ENCODE measurements at places on chromosomes 5 and 9.
A peak's percentile ranks its signal among the peaks of the same experiment; 100 is the strongest.

GRCh38 chr5:110590187-110590586 is 136.3 kb downstream of the TMEM232 start:
- DNase-seq, result no peak

GRCh38 chr9:105445203-105445881 is 2.5 kb upstream of the FSD1L start:
- DNase-seq, result no peak

- no peak for DNase-seq
These were observed 35.1 kb downstream of the CEMIP2 start for GRCh38 chr9:71733176-71733575.

DNA sequence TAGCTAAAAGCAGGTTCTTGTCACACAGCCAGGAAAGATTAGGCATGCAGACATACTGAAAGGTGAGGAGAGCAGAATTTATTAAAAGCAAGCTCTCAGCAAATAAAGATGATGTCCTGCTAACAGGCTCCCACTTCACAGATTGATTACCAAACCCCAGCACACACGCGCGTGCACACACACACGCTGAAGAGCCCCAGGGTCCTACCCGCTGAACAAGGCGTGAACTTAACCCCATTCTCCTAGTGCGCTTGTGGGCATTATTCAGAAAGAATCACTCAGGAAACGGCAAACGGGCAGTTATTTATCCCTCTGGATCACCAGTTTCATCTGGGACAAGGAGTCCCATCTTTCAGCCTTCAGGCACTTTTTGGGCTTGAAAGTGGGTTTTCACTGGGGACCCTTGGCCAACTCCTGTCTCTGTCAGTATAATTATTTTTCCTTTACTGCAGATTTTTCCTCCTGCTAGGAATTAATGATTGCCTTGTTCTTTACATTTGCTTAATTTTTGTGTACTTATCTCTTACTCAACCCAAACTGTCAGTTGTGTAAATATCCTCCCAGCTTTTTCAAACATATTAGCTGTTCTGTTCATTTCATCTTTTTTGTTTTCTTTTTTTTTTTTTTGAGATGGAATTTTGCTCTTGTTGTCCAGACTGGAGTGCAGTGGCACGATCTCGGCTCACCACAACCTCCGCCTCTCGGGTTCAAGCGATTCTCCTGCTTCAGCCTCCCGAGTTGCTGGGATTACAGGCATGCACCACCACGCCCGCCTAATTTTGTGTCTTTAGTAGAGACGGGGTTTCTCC is 92.6 kb downstream of the RIC1 start:
- DNase-seq, result no peak

DNA sequence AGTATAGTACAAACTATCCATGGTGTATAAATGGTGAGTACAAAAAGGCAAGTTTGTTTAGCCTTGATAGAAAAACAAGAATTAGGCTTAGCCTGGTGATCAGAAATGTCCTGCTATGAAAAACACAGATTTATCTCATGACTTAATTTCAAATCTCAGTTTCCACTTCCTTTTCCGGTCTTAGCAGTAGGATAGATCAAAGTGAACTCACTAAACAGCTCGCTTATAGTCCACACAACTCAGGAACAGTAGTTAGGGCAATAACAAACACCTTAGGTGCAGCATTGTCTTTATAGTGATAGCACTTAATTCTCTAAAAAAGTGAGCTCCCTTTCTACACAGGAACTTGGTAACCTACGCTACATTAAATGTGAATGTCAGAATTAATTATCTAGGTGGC is 11.4 kb downstream of the GOLGA1 start:
- no peak for DNase-seq

- no peak for DNase-seq
These were observed 46.6 kb upstream of the OLFM1 start for GRCh38 chr9:135040892-135041291.

- DNase-seq, result no peak
These were observed 152.1 kb downstream of the UNC13B start for GRCh38 chr9:35313916-35314315.

DNA sequence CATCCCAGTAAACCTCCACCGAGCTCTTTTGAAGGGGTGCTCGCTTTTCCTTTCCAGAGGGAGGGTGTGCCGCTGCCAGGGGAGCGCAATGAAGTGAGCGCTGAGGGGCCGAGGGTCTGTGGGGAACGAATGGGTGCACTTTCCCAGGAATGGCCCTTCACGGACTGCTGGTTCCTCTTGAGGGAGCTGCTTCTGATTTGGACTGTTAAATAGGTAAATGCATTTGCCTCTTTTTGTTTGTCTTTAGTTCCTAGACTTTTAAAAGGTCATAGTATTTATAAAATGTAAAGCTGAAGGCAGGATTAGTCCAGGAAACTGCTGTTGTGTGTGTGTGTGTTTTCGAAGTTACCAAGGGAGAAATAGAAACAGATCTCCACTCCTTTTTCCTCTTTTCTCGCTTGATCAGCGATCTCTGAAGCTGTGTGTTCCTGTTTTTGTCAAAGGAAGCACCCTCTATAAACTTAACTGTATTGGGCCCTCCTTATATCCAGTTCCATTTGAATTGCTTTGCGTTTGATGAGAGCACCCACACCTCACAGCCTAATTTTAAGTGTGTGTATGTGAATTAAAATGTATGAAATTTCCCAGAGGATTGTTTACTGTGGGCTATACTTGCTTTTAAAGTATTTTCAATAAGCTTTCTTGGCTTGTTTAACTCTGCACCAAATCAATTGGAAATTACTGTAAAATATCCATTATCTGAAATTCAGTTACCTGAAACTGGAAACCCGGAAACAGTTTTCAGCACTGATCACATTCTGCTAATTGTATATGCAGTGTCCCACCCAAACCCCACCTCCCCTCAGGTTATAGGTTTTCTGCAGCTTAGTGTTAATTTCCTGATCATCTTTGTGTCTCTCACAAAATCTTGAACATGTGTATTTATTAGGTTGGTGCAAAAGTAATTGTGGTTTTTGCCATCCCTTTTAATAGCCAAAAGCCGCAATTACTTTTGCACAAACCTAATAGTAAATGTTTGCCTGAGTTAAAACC is 966 bp downstream of the SNX2 start:
- DNase-seq, result no peak

DNA sequence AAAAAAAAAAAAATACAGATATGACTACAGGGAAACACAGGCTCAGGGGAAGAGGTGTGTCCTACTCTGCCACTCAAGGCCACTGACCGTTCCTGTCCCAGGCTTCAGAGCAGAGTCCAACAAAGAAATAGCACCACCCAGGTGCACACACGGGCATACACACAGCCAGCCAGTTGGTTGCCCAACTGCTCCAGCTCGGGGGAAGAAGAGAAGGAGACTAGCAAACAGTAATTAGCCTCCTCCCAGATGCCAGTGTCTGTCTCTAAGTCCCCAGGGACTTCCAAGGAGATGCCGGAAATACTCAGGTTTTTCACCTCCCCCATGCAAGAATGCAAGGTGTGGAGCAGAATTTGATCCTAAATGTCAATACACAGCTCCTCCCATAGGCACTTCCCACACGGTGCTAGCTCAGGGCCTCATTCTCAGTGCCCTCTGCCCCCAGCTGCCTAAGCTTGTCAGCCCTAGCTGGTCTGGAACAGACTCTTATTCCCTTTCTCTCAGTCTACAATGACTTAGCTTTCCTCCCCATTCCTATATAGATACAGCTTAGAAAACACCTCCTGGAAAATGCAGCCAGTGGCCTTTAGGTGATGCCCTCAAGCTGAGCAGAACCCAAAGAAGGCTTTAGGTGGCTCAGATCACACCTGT is 1.7 kb downstream of the MYORG start:
- DNase-seq, result no peak

DNA sequence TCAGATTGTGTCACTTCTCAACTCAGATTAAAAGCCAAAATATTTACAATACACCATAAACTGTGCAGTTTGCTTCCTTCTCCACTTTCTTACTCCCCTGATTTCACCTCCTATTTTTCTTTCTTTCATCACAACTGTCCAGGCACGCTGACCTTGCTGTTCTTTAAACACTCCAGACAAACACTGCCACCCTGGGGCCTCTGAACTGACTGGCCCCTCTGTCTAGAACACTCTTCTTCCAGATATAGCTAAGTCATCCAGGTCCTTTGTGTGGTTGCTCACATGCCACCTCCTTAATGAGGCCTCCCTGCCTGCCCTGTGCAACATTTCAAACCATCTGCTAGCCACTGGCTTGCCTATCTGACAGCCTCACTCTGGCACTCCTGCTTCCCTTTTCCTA is 46.6 kb downstream of the ATG10 start:
- no peak for DNase-seq

- DNase-seq, result no peak
These were observed 63.3 kb downstream of the ADAMTS16 start for GRCh38 chr5:5203451-5203850.

DNA sequence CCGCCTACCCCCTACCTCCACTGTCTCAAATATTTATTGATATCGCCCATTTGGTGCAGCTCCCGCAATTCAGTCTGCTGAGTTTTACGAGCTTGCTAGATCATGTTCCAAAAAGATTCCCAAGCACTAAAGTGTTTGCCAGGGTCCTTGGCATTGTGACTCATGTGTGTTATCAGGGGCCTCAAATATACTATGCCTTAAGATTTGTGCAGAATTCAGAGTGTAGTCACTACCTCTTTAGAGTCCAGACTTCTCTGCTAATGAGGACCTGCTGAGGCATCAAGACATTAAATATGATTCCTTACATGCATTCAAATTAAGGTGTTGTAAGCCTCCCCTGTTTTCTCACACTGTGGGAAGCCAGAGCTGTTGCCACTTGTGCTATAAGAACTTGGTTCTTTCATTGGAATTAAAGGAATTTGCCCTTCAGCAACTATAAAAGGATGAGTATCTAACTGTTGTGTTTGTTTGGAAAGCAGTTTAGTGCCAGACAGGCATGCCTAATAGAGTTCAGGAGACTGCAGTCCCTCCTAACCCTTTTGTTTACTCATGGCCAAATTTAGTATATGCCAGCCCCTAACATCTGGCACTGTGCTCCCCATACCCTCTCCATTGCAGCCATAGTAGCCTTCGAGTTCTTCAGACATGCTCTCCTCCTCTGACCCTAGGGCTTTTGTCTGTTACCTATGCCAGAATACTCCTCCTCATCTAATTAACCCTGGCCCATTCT is 316.4 kb downstream of the NR3C1 start:
- DNase-seq, result no peak

DNA sequence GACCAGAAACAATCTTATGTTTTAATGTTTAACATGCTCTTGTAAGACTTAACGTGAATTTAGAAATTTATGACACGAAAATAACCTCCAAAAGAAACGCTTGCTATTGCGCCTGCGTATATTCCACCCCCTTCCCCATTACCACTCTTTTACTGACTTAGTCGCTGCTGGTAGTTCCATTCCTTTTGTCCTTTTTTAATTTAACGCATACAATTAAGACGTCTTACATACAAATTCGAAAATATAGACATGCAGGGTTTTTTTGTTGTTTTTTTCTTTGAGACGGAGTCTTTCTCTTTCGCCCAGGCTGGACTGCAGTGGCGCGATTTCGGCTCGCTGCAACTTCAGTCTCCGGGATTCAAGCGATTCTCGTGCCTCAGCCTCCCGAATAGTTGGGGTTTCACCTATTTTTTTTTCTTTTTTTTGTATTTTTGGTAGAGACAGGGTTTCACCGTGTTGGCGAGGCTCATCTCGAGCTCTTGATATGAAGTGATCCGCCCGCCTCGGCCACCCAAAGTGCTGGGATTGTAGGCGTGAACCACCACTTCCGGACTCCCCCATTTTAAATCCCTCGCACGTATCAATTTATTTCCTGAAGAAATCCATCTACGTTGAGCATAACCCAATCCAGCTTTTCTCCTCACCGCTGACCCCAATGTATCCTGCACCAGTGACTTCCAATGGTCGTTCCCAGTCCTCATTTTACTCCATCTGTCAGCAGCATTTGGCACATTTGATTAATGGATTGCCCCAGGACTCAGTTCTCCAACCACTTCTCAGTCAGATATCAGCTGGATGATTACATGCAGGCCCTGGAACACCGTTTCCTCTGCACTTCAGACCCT is 684 bp upstream of the MED7 start:
- DNase-seq, result peak; percentile 77

DNA sequence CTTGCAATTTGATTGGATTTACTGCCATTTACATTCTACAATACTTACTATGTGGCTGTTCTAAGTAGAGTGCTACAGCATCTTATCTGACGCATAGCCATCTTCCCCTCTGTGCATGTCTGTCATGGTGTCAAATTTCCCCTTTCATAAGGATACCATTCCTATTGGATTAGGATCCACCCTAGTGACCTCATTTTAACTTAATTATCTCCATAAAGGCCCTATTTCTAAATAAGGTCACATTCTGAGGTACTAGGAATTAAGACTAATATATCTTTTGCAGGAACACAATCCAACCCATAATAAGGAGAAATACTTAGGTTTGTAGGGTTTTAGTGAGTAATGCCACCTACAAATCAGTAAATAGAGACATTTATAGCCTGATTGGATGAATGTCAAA is 268.0 kb downstream of the ADAMTSL1 start:
- no peak for DNase-seq

GRCh38 chr9:104795082-104795481 is 31.2 kb downstream of the NIPSNAP3B start:
- no peak for DNase-seq

GRCh38 chr9:137076636-137077009 is 694 bp upstream of the UAP1L1 start:
- no peak for DNase-seq

DNA sequence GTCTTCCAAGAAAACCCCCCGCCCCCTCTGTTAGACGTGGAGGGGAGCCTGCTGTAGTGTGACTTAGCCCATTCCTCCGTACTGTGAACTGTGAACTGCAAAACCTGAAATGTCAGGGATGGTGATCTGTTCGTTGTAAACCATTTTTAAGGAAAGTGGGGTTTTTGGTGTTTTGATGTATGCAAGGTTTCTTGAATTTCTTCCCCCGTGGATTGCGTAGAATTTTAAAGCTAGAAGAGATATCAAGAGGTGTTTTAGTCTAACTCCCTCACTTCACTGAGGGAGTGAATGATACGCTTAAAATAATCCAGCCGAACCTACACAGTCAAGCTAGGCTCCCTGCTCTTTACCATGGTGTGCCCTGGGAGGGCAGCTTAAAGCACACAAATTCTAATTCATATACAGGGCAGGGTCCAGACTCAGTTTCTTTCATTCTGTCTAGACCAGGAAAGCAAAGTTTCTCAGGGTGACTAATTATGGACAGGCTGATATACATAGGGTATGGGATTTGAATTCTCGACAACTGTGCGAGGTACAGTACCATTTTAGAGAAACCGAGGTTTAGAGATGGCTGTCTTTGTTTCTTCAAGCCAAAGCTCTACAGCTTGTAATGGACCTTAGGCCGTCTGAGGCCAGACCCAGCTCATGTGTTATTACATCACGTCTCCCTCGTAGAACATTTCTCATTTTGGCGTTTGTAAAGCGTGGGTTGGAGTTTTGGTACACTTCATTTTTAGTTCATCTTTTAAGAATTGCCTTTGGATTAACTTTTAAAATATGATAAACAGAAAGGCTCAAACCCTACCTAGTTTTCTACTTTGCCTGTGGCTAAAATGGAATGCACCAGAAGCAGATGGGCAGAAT is 2.7 kb downstream of the PTGER4 start:
- DNase-seq, result no peak

DNA sequence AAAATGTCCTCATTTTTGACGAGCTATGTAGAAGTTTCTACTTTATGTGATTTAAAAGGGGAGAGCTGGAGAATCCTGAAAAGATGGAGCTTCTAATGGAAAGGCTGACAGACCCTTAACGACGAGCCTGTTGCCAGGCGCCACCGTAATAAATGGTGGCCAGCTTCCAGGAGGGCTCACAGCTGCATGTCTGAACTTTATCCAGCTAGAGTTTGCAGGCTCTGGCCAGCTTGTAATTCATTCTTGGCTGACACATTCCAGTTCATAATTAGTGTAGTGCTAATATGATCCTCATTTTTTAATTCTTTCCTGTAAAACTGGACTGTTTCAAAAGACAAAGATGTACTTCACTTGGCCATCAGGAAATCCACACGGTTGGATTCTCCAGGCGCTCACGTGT is 246.7 kb downstream of the GAS1 start:
- DNase-seq, result no peak

All from activated CD4-positive, alpha-beta T cell treated with anti-CD3 and anti-CD28 coated beads for 48 hours (primary cell).